ENCODE measurements at places on chromosomes 13 and 19.
A peak's percentile ranks its signal among the peaks of the same experiment; 100 is the strongest.

GRCh38 chr13:33053397-33054066 is 37.3 kb downstream of the KL start:
- DNase-seq = no peak

GRCh38 chr19:5826531-5827341 is 12.8 kb downstream of the FUT6 start:
- no peak for DNase-seq

DNA sequence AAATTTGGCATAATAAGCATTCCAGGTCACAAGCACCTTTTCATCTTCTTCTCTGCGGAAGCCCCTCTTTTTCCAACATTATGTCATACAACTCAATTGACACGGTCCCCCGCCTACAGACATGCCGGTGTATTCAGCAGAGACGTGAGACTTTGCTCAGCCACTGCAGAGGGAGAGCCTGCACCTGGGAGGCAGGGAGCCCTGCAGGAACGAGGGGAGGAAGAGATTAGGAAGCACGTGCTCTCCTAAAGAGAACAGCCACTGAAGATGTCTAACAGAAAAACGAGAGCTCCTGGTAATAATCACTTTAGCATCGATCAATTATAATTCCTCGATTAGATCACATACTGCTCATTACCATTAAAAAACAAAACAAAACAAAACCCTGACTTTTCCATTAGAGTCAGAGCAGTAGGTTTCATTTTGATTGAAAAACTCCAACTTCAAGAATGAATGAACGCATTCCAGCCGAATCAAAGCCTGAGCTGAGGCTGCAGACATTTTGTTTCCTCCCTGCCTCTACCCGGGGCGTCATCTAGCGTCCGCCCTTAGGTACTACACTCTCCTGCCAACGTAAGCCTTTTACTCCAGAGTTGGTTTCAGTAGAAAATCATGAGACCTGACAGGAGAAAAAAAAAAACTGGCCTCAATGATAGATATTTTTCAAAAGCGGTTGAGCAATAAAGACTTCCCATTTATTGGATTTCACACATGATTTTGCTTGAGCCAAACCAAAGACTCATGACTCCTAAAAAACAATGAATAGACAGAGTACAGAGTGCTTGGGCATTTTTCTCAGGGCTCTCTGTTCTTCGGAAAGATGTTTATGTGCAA is 194.5 kb downstream of the KATNAL1 start:
- DNase-seq = peak; percentile 61

GRCh38 chr13:41645331-41645730 is 188.0 kb downstream of the RGCC start:
- no peak for DNase-seq

DNA sequence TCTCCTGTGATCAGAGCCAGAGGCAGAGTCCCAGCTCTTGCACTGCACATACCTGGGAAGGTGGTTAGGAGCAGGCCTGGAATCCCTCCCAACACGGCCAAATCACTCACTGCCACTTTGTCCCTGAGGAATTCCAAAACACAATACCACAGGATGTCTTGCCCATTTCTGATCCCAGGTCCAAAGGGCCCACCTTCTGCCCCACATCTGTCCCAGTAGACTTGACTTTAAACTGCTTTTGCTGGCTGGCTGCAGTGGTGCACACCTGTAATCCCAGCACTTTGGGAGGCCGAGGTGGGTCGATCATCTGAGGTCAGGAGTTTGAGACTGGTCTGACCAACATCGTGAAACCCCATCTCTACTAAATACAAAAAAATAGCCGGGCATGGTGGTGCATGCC is 18.9 kb downstream of the ZNF536 start:
- DNase-seq = no peak

DNA sequence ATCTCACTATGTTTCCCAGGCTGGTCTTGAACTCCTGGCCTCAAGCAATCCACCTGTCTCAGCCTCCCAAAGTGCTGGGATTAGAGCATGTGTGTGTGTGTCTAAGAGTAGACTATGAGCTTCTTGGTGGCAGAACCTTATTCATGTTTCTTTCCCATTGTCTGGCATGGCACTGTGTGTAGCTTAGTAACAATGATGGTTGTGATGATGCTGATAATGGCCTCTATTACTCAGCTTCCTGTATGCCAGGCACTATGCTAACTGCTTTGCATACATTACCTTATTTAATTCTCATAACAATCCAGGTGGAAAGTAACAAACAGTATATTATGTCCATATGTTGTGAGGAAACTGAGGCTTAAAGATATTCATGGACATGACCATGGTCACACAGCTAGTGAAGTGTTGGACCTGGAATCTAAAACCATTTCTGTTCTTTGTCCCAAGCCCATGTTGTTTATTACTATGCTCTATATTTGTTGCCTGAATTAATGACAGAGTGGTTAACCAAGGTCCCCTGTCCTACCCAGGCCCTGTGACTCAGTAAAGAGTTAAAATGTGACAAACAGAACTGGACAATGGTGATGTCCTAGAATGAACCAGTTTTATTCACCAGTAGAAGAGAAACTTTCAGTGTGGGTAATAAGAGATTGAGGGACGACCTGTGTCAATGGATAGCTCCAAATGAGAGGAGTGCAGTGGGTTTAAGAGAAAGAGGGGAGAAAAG is 109.6 kb downstream of the KLF5 start:
- no peak for DNase-seq

GRCh38 chr13:78827471-78827870 is 168.5 kb upstream of the OBI1 start:
- DNase-seq = no peak

DNA sequence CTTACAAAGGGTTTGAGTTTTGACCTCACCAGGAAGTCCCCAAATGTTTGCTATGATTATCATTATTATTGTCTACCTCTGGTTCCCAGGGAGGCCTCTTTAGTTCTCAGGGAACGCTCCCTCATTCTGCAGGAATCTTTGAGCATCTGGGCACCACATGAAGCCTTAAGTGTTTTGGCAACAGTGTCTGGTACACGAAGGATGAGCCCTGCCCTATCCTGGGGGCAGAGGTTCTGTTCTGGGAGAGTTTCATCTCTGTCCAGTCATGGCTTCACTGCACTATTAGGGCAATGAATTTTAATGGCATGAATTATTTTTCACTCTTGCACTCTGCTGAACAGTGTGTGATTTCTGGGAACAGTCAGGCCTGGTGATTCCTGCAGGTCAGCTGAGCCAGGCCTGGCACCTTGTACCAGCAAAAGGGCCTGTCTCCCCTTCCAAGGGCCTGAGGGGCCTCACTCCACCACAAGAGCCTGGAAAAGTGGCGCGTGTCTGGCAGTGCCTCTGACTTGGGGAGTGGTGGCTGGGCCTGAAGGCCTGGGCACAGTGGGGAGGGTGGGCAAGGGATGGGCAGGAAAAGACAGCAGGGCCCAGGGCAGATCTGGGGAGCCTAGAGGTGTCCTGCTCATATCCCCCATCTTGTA is 4.6 kb downstream of the FAM187B start:
- no peak for DNase-seq

DNA sequence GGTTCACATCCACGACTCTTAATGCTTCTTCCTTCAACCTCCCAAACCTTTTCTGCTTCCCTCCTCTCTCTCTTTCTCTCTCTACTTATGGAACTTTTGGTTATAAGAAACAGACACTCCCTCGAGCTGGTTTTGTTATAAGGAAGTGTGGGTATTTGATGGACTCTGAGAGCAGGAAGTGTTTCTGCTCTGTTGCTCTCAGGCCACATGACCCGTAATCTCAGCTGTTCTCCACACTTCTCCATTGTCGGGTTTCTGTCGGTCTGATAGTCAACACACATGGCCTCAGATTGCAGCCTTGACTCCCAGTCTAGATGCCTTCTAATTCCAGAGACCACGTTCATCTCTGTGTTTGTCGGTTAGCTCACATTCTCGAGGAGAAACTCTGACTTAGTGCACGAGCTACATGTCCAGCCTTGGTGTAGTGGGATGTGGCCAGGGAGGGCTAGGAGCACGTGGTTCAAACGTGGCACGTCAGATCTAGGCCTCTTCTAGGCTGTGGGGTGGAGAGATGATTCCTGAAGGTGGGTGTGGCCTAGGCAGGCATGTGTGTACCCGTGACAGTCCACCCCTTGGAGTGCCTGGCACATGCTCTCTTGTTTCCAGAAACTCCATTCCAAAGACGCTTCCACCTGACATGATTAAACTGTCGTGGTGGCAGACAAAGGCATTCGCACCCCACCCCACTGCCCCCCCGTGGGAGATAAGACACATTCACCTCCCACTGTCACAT is 26.3 kb downstream of the CNFN start:
- no peak for DNase-seq

GRCh38 chr19:36797786-36798108 is 25.1 kb upstream of the ZNF850 start:
- DNase-seq = no peak

GRCh38 chr19:55437410-55437809 is 5.7 kb downstream of the SHISA7 start:
- DNase-seq = no peak

- no peak for DNase-seq
Observed at GRCh38 chr19:36110487-36111199, at the start of gene OVOL3. Gene OVOL3 (plus strand): TSS chr19:36111143. CDS start chr19:36111203, 60 bp downstream.

DNA sequence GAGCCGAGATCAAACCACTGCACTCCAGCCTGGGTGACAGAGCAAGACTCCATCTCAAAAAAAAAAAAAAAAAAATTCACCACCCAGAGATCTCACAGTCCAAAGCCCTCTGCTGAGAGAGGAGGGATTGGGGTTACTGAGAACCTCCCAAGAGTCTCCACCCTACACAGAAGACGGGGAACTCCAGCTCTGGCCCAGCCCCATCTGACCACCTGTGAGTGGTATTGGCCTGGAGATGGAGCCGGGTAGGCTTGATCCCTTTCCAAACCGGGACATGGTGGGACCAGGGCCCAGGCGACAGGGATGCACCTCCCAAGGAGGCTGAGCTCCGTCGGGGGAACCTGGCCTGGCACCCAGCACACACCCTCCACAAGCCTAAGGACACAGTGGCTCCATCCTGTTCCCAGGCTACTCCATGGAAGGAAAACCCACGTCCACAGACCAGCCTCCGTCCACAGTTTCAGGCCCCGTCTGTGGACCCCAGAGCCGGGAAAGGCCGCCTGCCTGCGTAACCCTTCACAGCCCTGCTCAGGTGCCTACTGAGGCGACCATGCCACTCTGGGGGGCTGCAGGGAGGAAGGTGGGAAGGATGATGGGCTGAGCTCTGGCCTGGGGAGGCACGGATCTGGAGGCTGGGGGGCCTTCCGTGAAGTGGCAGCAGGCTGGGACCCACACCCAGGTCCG is 1.8 kb downstream of the TMEM259 start:
- no peak for DNase-seq

- DNase-seq = no peak
Observed at GRCh38 chr19:41811036-41811435, 14.6 kb downstream of the CEACAM3 start.

GRCh38 chr19:17107546-17108452 is 32.2 kb downstream of the MYO9B start:
- DNase-seq = no peak

GRCh38 chr13:108629181-108629752 is at the start of gene MYO16:
Gene MYO16 (plus strand): TSS chr13:108629611. CDS start chr13:108629845, 234 bp downstream.
- no peak for DNase-seq

- no peak for DNase-seq
Observed at GRCh38 chr13:92362717-92363116, 863.9 kb upstream of the GPC6 start.

DNA sequence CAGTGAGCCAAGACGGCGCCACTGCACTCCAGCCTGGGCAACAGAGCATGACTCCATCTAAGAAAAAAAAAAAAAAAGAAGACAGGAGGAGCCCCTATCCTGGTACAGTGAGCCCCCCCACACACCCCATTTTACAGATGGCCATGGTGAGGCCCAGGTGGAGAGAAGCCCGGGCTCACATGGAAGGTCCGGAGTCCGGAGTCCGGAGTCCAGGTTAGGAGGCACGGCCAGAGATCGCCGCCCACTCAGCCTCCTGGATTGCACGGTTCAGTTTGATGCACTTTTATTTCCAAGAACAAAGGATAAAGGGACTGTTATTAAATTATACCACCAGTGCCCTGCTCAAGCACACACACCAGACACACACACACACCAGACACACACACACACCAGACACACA is 11.3 kb upstream of the BTBD2 start:
- DNase-seq = no peak

DNA sequence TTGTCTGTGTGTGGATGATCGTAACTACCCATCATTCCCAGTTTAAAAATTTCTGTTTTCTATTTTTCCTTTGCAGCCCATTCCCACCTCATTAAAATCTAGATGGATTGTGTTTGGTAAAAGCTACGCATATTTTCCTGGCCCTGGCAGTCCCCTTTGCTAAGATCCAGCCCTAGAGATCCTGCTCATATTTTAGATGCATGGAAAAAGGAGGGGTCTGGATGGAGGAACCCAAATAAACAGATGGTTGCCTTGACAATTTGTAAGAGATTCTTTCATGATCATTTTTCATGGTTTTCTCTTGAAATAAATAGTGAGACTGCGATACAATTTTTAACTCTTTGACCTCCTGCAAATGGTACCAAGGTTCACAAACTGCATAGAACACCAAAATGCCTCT is 174.4 kb downstream of the SLC7A1 start:
- DNase-seq = no peak

- no peak for DNase-seq
Observed at GRCh38 chr13:36959456-36960116, 39.5 kb upstream of the SMAD9 start.

DNA sequence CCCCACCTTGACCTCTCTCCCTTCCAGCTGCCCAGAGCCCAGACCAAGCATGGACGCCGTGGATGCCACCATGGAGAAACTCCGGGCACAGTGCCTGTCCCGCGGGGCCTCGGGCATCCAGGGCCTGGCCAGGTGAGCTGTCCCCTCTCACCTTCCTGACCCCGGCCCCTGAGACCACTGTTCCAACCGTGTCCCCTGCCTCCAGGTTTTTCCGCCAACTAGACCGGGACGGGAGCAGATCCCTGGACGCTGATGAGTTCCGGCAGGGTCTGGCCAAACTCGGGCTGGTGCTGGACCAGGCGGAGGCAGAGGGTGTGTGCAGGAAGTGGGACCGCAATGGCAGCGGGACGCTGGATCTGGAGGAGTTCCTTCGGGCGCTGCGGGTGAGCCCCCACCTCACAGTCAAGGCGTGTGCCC is 312 bp downstream of the CAPS start:
- DNase-seq = no peak

DNA sequence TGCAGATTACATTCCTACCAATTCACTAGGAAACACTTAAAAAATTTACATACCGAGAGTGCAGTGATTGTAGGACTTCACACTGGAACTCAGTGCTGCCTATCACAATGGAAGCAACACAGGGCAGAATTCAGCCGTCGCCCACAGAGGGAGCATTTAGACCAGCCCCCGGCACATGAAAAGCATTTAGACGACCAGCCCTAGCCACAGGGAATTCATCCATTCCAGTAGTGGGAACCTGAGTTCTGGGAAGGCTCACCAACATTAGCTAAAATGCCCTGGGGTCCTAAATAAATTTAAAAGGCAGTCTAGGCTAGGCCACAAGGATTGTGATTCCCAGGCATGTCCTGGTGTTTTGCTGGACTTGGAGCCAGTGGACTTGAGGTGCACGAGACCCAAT is 155.2 kb downstream of the LIG4 start:
- no peak for DNase-seq

GRCh38 chr13:41608111-41608838 is 150.9 kb downstream of the RGCC start:
- DNase-seq = no peak

All from stimulated activated CD8-positive, alpha-beta memory T cell treated with anti-CD3 and anti-CD28 coated beads, Interleukin-4, amount 100 ng/mL, for 1 hour (primary cell).